ENCODE measurements at places on chromosomes 2 and 18. TPM values are rescaled to one million over a fixed set of nuclear protein-coding genes. Genes with fewer than 3 reads are reported as not detected.

GRCh38 chr2:111662771-111663470, 221.1 kb downstream of the ANAPC1 start:
- DNase-seq = no peak
- H3K4me1 ChIP-seq = peaks cover 36% of the 10 kb centered on the region
- H3K27me3 ChIP-seq = no peaks in the 10 kb centered on the region
- no peaks in the 10 kb centered on the region for H3K36me3 ChIP-seq

B3GNT7 gene
- total RNA-seq = 138 TPM

DNA sequence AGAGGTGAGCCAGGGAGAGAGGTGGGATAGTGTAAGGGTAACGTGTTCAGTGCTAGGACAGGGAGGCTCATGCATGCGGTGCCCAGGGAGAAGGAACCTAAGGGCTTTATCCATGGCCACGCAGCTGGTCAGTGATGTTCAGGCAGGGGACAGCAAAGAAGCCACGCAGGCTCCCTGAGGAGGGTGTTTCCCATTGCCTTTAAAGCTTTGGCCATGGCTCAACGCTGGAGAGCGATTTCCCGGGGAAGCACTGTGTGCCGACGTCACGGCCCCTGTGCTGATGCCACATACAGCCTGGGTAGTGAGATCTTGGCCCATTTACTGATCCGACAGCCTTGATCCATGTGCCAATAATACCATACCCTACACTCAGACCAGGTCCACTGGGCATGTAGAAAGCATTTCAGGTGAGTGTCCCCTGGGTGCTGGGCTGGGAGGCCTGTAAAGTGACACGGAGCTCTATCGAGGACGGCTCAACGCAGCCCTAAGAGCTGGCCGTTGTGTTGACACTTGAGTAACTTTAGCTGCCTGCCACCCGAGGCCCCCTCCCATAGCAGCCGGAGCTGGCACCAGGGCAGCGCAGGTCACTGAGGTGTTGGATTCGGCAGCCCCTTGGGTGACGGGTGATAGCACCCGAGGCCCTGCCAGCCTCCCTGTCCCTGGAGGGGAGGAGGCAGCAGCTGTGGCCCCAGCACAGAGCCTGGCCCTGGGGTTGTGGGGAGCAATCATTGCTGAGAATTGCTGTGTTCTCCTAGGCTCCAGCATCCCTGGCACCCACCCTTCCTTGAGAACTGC, 41.4 kb downstream of the PDIA6 start:
- no peak overlapping the region for H3K27ac ChIP-seq
- peaks cover 17% of the 10 kb centered on the region for H3K4me1 ChIP-seq
- H3K27me3 ChIP-seq = no peaks in the 10 kb centered on the region
- no peak overlapping the region for H3K4me3 ChIP-seq
- H3K36me3 ChIP-seq = no peaks in the 10 kb centered on the region
- no peak for DNase-seq

OTX1 gene
- not detected for total RNA-seq

- no peak overlapping the region for H3K27ac ChIP-seq
- H3K4me3 ChIP-seq = no peak overlapping the region
- no peaks in the 10 kb centered on the region for H3K27me3 ChIP-seq
- H3K4me1 ChIP-seq = no peaks in the 10 kb centered on the region
- H3K36me3 ChIP-seq = no peaks in the 10 kb centered on the region
- DNase-seq = peak; percentile 51
Observed at GRCh38 chr2:19474128-19474527, 115.7 kb upstream of the OSR1 start.

GPR45 gene
- not detected for total RNA-seq

TRIM54 gene
- total RNA-seq = not detected

TUBA3D gene
- total RNA-seq = not detected

- no peak overlapping the region for H3K27ac ChIP-seq
- no peak overlapping the region for H3K4me3 ChIP-seq
- H3K4me1 ChIP-seq = no peaks in the 10 kb centered on the region
- DNase-seq = peak; percentile 16
- H3K27me3 ChIP-seq = no peaks in the 10 kb centered on the region
- H3K36me3 ChIP-seq = no peaks in the 10 kb centered on the region
Observed at GRCh38 chr2:239724194-239724849, 300.8 kb downstream of the NDUFA10 start.

GRCh38 chr2:40138314-40138713, 313.6 kb downstream of the SLC8A1 start:
- no peaks in the 10 kb centered on the region for H3K4me1 ChIP-seq
- H3K4me3 ChIP-seq = no peak overlapping the region
- peaks cover 6% of the 10 kb centered on the region for H3K36me3 ChIP-seq
- H3K27me3 ChIP-seq = no peaks in the 10 kb centered on the region
- no peak overlapping the region for H3K27ac ChIP-seq
- no peak for DNase-seq

SNORC gene
- total RNA-seq = 1.3 TPM

GRCh38 chr2:52402128-52402527, 1365.5 kb upstream of the CHAC2 start:
- no peaks in the 10 kb centered on the region for H3K36me3 ChIP-seq
- no peak overlapping the region for H3K27ac ChIP-seq
- no peaks in the 10 kb centered on the region for H3K4me1 ChIP-seq

DNA sequence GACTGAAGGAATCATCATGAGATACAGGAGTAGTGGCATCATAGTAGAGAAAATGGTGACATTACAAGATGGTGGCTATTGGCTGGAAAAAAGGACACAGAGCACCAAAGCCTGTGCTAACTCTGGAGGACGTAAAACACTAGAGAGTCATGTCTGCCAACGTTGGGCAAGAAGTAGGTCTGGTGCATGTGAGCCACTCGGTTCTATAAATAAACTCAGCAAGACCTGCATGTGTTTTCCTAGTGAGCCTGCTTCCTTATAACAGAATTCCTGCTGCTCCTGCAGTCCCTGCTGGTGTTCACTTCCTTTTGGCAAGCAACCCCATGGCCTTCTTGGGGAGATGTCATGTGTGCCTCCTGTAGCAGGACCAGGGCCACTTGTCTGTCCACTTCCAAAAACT, 325.2 kb downstream of the OSR1 start:
- H3K27me3 ChIP-seq = no peaks in the 10 kb centered on the region
- peak; percentile 28 for DNase-seq
- H3K4me3 ChIP-seq = no peak overlapping the region
- H3K36me3 ChIP-seq = no peaks in the 10 kb centered on the region
- no peak overlapping the region for H3K27ac ChIP-seq

- H3K4me3 ChIP-seq = no peak overlapping the region
- DNase-seq = no peak
- H3K4me1 ChIP-seq = no peaks in the 10 kb centered on the region
- H3K27ac ChIP-seq = no peak overlapping the region
- no peaks in the 10 kb centered on the region for H3K27me3 ChIP-seq
Observed at GRCh38 chr2:131005216-131005935, 87.9 kb downstream of the FAM168B start.

FNDC4 gene
- total RNA-seq = 0.89 TPM

GCG gene
- not detected for total RNA-seq

DNA sequence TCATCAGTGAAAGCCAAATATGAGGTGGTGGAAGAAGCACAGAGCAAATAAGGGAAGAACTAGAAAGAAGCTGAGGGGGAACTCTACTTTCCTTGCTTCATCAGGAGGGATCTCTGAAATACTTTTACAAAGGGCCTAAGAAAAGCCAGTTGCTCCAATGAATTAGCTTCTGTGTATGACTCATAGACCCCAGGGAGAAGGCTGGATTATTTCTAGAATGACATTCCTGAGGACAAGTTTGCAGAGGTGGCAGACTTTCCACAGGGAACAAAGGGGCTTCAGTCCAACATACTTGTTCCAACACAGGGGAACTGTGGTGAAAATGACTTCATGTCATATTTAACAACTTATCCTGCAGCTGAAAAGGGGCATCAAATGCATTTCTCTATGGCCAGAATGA, 29.0 kb downstream of the DOK1 start:
- DNase-seq = peak; percentile 26
- no peaks in the 10 kb centered on the region for H3K27me3 ChIP-seq
- no peak overlapping the region for H3K27ac ChIP-seq

DNA sequence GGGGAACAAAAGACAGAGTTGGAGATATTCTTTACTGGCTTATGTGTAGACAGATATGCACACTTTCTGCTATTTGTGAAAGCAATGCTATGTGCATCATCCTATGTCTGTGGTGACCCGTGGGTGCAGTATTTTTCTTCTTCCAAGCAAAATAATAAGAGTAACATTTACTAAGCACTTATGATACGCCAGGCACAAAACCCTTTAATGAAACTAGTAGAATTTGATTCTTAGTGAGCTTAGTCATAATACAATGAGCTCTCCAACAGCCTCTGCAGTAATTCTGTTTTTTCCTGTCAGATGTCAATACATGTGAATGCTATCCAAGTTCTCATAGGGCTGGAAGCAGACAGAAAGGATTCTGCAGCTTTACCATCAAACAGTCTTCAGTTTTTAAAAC, 130.6 kb downstream of the RAD51AP2 start:
- H3K36me3 ChIP-seq = no peaks in the 10 kb centered on the region
- H3K27me3 ChIP-seq = no peaks in the 10 kb centered on the region
- no peak overlapping the region for H3K27ac ChIP-seq
- DNase-seq = no peak
- no peaks in the 10 kb centered on the region for H3K4me1 ChIP-seq

SKA1 gene
- total RNA-seq = 3.3 TPM

Data from stomach (tissue), 19 donors.